ENCODE measurements at places on chromosomes 13 and 19.

GRCh38 chr19:14555918-14556661 lies 15.8 kb downstream of the NDUFB7 start:
- DNase-seq = peak; percentile 58

GRCh38 chr19:47266401-47266941 lies 8.2 kb upstream of the INAFM1 start:
- DNase-seq = no peak

DNA sequence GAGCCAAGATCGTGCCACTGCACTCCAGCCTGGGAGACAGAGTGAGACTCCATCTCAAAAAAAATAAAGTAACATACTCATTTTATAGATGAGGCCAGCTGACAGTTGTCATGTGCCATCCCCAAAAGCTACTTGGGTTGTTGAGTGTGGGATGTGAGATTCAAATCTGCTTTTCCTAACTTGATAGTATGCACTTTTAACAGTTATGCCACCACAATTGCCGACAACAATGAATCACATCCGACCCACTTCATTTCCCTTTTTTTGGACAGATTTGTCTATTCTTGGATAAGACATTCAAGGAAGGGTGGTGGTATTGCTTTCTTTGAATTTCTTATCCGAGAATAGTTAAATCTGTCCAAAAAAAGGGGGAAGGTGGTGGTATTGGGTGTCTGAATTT lies 16.3 kb upstream of the DNMT1 start:
- DNase-seq = no peak

DNA sequence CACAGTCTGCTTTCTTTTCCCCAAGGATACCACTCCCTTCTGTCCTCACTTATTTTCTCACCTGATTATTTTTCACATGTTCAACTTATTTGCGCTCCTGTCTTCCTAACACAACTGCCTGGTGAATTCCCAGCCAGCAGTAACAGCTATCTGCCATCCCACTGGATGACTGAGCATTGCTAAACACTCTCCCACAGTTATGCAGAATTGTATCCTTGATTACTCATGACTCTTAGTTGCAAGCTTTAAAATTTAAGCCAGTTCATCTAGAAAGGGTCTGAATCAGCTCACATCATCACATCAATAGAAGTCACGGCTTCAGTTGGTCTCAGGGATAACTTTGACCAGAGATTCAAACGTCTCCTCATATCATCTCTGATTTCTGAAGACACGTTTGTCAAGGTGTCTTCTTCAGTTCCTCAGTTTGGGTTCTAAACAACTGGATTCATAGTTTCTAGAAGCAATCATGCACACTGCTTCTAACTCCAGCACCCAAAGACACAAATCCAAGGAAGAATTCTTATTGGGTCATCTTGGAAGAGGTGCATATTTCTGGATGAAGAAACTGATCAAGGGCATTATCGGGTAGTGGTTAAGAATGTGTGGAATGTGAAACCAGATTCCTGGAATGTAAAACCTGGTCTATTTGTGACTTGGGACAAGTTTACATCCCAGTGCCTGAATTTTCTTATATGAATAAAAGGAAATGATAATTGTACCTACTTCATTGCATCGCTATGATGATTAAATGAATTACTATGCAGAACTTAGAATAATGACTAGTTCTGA lies 13.9 kb upstream of the DACH1 start:
- peak; percentile 92 for DNase-seq

GRCh38 chr13:30338331-30338851 lies 31.0 kb upstream of the KATNAL1 start:
- DNase-seq = no peak

- no peak for DNase-seq
These were observed 56.9 kb upstream of the EDNRB start for GRCh38 chr13:77975358-77976042.

DNA sequence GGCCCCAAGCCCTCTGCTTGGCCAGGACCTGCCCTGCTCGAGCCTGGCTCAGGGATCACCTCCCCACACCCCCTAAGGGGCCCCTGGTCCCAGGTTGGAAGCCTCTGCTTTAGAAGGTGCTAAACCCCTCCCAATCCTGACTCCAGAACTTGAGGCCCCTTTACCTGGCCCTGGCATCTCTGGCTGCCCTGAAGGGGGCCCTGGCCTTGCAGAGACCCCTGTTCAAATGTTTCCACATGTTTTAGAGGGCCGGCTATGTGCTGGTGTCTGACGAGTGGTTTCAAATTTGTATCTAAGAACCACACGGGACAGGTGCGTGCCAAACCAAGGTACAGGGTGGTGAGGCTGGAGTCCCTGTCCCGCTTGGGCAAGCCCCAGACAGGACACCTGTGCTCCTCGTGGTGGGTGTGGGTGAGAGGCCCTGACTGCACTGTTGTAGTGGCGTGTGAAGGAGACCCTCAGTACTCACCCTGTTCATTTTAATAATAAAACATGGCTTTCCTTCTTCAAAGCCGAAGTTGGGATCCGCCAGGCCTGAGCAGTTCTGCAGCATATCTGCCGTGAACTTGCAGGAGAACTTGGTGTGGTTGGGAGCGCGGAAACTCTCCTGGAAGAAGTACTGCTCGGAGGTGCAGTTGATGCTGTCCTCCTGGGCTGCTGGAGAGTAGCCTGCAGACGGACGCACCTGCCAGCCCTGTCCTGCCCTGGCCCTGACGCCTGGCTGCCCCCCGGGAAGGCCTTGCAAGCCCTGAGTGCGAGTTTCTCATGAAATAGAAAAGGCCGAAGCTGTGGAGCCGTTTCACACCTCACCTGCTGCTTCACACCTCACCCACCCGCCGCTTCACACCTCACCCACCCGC lies 5.4 kb downstream of the ATP4B start:
- DNase-seq = no peak

- peak; percentile 2 for DNase-seq
These were observed 270.0 kb upstream of the PCDH20 start for GRCh38 chr13:61685682-61686012.
